Esophagus squamous epithelium (tissue), 5 donors: ENCODE measurements at places on chromosomes 3 and 15. TPM values are rescaled to one million over a fixed set of nuclear protein-coding genes. Genes with fewer than 3 reads are reported as not detected.

DNA sequence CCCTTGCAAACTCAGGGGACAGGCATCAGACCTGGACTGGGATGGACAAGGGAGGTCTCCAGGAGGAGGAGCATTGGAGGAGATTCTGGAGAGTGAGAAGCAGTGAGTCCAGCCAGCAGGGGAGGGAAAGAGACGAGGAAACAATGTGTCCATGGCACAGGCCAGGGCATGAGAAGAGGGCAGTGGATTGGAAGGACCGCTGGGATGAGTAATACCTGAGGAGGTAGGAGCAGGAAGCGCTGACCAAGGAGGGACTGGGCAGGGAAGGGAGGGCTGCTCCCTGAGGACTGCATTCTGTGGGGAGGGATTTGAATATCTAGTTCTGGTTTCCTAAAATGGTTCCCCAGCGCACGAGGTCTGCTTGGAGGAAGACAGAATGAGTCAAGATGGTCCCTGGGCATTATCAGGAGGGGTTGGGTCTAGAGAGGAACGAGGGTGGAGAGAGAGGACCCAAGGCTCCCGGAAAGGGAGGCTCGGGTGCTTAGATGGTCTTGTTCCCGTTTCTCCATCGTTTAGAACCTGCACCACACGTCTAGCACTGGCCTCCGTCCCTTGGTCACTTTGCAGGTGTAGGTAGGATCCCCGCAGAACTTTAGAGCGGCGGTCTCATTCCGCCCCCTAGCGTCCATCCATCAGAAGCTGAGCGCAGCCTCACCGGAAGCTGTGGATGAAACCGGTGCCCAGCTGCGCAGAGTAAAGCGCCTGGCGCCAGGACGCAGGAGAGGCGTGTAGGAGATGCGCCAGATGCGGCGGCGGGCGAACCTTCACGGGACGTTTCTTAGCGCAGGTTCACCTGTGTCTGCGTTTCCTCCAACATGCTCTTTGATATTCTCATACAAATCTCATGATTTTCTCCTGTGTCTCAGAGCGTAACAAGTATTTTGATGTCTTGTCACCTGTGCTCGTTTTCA lies 190.7 kb upstream of the NDN start:
- no peaks in the 10 kb centered on the region for H3K4me1 ChIP-seq
- DNase-seq = no peak
- no peak overlapping the region for H3K27ac ChIP-seq
- H3K4me3 ChIP-seq = no peak overlapping the region
- H3K27me3 ChIP-seq = no peaks in the 10 kb centered on the region

DNA sequence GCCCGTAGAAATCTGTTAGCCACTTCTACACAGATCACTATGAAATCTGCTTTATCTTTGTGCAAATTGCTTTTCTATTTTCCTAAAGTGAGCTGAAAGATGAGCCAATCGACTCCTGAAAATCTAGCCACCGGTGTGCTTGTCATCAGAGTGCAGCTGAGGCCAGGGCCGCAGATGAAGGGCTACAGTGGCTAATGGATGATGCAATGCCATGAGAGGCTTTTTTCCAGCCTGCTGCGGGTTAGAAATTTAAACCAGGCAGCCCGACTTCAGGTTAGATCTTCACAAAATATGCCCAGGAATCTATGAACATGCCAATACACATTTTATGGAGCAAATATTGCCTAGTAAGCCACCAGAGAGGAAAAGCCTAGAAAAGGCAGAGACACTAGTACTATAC lies 948.2 kb upstream of the CFAP20DC start:
- no peak for DNase-seq
- H3K4me3 ChIP-seq = no peak overlapping the region
- H3K36me3 ChIP-seq = no peaks in the 10 kb centered on the region
- no peak overlapping the region for H3K27ac ChIP-seq
- H3K4me1 ChIP-seq = no peaks in the 10 kb centered on the region
- H3K27me3 ChIP-seq = no peaks in the 10 kb centered on the region

- H3K4me1 ChIP-seq = no peaks in the 10 kb centered on the region
- H3K36me3 ChIP-seq = no peaks in the 10 kb centered on the region
- no peak overlapping the region for H3K27ac ChIP-seq
- no peaks in the 10 kb centered on the region for H3K27me3 ChIP-seq
- H3K4me3 ChIP-seq = no peak overlapping the region
Measured at GRCh38 chr15:96374499-96374898, 44.0 kb downstream of the NR2F2 start.

DNA sequence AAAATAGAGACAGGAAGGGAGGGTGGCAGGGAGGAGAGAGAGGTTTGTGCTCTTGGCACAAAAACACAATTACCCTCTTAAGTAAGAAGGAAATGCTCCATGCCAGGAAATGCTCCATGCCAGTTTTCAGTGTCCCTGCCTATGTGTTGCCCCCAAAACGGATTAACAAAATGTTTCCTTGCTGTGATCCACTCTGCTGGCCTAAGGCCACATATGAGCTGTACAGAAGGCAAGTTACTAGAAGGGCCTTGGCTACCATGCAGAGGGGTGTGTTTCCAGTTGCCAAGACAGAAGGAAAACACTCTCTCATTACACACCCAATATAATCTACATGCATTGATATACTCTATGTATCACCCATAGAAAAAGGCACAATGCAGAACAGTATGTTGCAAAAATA lies 98.2 kb upstream of the PTPRG start:
- no peak overlapping the region for H3K27ac ChIP-seq
- DNase-seq = no peak
- no peaks in the 10 kb centered on the region for H3K27me3 ChIP-seq
- H3K4me1 ChIP-seq = no peaks in the 10 kb centered on the region

DNA sequence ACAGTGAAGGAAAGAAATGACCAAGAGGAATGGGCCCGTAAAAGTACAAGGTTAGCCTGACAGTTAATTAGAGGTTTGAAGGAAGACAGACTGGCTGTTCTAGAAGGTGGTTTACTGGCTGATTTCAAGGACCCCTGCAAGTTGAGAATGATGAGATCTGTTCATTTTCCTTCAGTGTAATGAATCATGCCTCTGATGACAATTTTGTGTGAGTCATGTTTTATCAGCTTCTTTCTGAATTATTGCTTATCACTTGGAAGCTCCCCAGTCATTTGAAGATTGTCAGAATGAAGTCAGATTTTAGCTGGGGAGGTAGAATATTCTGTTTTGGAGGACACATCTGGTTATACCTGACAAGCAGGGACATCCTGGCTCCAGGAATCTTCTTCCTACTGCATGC lies 50.6 kb downstream of the DRD3 start:
- no peak overlapping the region for H3K4me3 ChIP-seq
- H3K27me3 ChIP-seq = no peaks in the 10 kb centered on the region

Gene IFT122
- 6.0 TPM for total RNA-seq

Gene CFAP100
- not detected for total RNA-seq

Gene PRTG
- 0.04 TPM for total RNA-seq

Gene CCR2
- 2.1 TPM for total RNA-seq

Gene CCDC174
- 10.7 TPM for total RNA-seq

Gene LYZL4
- total RNA-seq = not detected

Gene GUCA1C
- not detected for total RNA-seq
